ENCODE measurements at places on chromosomes 3 and 15.

GRCh38 chr15:66505430-66505811, 295 bp downstream of the ZWILCH start:
- no peak for DNase-seq

DNA sequence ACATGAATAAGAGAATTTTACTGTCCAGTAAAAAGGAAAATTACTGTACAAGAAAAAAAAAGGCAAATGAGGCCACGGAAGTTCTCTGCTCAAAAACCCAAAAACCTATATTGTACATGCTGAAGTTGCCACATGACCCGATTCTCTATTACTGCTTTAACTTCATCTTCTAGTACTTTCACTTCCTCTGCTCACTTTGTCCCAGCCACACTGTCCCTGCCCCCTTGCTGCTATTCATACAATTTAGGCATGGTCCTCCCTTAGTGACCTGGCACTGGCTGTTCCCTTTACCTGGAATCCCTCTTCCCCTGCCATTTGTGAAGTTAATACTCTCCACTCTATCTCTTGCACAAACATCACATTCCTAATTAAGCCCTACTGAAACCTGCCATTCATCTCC, 457.4 kb downstream of the MAGI1 start:
- DNase-seq: no peak

- no peak for DNase-seq
Observed at GRCh38 chr15:66764072-66764786, 62.2 kb downstream of the SMAD6 start.

DNA sequence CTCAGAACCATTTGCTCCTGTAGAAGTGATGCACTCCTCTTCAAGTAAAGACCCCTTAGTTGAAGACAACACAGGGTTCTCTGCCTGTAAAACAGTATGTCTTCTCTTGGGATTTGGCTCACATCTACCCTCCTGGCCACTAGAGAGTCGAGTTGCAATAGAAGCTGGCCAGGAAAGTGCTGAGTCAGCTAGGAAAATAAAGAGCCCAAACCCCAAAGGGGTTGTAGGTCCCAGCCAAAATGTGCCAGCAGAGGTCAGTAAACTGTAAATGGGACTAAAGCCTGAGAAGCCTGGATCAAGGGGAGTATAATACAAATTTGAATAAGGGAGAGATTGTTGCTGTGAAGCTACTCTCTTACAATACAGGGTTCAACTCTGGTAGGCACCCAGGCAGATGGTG, 37.2 kb upstream of the THBS1 start:
- DNase-seq: no peak

DNA sequence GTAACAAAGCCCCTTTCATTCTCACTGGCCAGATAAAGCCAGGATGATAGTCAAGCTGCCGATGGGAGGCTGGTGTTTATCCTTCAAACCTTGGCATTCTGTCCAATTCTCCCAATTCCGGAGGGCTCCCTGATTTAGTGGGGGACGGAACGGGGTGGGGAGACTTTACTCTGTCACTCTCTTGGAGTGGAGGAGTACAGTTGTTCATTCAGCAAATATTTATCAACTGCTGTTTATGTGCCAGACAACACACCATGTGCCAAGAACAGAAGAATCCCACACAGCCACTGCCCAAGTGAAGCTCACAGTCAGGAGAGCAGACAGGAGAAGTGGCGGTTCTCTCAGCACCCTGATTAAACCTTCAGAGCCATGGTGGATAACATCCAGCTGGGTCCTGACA, 63.3 kb downstream of the WNT5A start:
- DNase-seq: no peak

DNA sequence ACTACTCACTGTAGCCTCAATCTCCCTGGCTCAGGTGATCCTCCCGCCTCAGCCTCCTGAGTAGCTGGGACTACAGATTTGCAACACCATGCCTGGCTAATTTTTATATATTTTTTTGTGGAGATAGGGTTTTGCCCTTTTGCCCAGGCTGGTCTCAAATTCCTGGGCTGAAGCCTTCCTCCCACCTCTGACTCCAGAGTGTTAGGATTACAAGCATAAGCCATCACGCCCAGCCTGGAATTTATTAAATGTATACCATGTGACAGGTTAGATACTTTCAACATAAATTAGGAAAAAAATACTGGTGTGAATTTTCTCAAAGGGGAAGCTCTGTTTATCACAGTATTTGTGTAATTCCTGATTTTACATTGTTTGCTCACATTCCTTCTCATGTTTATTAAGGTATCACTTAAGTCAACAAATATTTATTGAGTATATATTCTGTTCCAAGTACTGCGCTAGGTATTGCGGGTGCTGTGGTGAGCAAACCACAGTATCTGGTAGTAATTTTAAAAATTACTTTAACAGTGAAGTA, 24.8 kb downstream of the PPP4R2 start:
- DNase-seq: no peak

DNA sequence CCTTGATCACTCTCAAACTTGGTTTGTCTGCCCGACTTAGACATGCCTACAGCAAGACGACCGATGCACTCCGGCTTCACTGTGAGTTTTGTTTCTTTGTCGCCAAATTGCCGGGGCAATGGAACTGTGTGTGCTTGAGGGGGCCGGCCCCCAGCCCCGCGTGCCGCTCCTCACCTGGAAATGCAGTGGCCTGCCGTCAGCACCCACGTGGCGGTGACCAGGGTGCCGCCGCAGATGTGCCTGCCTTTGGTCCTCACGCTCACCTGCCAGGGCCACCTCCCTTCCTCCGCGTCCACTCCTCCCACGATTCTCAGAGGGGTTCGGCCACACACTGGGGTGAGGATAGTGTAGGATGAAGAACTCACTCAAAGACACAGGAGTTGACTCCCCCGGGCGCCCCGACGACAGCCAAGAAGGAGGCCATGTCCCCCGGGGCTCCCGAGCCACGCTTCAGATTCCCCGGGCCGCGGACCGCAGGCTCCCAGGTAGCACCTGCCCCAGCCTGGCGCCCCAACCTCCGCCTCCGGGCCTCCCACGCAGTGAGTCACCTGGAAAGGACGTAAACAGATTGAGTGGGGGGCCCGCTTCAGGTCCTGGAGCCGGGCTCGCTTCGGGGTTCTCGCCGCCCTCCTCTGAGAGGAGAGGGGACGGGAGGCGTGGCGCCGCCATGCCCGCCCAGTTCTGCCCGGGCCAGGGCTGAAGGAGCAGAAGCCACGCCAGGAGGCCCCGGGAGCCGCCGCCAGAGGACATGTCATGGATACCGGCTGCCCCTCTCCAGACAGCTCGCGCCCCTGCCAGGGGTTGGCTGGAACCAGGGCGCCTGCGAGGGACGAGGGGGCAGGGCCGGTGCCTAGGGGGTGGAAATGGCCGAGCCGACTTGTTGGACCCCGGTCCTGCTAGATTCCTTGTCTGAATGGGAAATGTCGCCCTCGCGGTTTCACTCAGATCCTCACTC, 29.6 kb downstream of the MYL3 start:
- DNase-seq: no peak

- DNase-seq: no peak
Observed at GRCh38 chr3:132380920-132381319, 36.4 kb upstream of the DNAJC13 start.

GRCh38 chr3:196927571-196928453, 14.5 kb downstream of the NCBP2 start:
- DNase-seq: no peak

DNA sequence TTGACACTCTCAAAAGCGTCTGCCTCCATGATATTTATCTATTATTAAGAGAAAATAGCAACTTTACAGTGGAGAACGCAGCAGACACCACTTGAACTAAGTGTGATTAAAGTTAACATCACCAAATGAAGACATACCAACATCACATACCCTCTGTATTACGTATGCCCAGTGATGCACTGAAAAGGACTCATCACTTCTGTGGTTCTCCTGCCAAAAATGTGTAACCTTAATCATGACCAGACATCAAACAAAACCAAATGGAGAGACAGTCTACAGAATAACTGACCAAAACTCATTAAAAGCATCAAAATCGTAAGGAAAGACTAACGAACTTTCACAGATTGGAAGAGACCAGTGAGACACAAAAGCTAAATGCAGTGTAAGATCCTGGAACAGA, 103.2 kb downstream of the PPP2R3A start:
- DNase-seq: no peak

- DNase-seq: peak; percentile 94
Observed at GRCh38 chr3:138186803-138187295, 252 bp upstream of the ARMC8 start.

DNA sequence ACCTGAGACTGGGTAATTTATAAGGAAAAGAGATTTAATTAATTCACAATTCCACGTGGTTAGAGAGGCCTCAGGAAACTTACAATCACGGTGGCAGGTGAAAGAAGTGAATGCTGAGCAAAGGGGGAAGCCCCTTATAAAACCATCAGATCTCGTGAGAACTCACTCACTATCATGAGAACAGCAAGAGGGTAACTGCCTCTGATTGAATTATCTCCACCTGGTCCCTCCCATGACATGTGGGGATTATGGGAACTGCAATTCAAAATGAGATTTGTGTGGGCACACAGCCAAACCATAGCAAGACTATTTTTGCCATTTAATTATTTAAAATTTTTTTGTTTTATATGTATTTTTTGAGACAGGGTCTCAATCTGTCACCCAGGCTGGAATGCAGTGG, 27.0 kb upstream of the KCTD6 start:
- no peak for DNase-seq

- DNase-seq: peak; percentile 63
Observed at GRCh38 chr3:156150434-156151066, 30.2 kb downstream of the KCNAB1 start.

- DNase-seq: no peak
Observed at GRCh38 chr15:94122516-94122915, 108.8 kb upstream of the MCTP2 start.

DNA sequence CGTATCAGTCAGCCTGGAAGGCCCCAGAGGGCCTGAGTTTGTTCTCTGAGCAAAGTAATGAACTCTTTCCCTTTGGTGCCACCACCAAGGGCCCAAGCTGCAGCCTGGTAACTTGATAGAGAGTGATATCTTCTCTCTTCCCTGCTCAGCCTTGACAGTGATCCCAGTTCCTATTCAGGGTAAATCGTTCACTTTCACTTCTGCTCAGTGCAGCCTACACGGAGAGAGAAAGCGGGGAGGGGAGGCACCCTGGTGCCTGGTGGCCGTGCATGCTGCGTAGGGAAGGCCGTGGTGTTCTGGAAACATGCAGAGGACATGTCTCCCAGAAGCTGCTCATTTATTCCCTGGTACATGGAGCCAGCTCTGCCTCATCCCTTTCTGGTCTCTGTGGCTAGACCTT, 54.9 kb downstream of the KIF9 start:
- peak; percentile 12 for DNase-seq

DNA sequence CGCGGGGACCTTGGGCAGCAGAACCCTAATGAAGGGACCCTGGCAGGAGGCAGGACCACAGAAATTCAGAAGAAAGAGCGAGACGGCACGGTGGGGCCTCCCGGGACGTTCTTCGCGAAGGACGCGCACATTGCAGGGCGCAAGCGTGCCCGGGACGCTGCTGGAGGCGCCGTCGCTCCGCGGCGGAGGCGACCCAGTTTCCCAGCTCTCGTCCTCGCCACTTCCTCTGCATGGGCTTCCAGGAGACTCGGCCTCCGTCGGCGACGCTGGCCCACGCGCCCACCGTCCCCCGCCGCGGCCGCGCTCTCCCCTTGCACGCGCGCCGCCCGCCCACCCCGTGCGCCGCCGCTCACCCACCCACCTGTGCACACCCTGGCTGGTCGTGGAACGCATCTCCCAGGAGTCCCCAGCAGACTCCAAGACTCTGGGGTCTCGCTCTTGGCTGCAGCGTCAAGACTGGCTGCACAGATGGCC, 31.8 kb upstream of the SMAD3 start:
- DNase-seq: peak; percentile 46

DNA sequence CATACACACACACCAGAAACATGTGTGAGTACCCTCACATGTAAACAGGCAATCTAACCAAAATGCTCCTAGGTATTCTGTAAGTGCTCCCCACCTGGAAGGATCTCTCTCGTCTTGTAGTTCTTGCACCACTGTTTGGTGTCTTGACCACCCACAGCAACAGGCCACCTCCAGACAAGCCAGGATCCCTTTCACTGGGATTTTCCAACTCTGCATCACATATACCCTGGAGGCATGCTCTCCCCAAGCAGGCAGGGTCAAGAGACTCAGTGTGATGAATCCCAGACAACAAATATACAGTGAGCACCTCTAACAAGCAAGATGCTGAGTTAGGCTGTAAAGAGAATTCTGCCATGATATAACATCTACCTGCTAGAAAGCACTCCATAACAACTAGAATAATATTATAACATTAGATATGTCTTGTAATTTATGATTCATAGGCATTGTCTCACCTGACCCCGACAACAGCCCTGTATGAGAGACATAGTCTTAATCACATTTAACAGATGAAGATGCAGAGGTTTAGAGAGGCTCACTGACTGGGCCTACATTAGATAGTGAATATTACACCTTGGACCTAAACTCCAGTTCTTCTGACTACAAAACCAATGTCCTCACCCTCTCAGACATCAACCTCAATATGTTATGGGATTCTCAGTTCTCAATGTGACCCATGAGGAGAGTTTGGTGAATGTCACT, 76.5 kb upstream of the BCL6 start:
- DNase-seq: no peak

GRCh38 chr3:100521439-100521845, 29.0 kb downstream of the TMEM45A start:
- DNase-seq: peak; percentile 21

DNA sequence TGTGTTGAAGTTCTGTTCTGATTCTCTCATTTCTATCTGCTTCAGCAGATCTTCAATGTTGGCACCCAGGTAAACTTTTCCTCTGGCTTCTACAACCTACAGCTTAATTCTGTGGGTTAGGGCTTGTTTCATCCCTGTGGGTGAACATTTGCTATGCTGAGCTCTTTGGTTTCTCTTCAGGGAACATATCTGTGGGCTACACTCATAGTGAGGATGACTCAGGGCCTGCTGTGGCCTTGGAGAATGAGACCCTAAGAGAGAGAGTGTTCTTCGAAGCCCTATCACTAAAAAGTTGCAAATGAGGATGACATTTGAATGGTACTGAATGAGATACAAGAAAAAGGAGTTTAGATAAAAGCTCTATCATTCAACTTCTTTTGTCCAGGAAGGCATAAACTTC, 346.2 kb upstream of the CBLB start:
- peak; percentile 19 for DNase-seq

DNA sequence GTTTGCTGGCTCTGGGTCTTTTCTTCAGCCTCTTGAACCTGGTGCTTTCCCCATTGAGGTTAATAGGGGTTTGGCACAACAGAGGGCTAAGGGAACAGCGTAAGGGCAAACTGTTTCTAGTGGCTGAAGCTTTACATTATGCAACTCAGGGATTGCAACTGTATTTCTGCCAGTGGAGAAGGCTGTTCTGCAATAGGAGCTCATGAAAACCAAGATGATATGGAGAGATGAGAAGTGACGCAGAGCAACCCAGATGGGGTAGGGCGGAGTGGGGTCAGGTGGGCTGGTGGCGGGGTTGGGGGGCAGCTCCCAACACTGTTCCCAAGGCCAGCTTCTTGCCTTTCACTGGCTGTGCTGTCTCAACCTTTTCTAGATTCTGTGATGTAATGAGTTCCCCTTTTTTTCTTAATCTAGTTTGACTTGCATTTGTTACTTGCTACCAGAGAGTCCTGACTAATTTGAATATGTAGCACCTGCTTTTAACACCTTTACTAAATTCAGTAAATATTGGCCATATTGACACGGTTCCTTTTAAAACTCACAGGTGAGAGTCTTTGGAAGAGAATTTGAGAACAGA, 7.2 kb downstream of the GXYLT2 start:
- DNase-seq: no peak

GRCh38 chr3:193955719-193956118, 180.2 kb upstream of the HES1 start:
- no peak for DNase-seq
